ENCODE measurements at places on chromosomes 6 and 20. TPM values are rescaled to one million over a fixed set of nuclear protein-coding genes. Genes with fewer than 3 reads are reported as not detected.

GRCh38 chr6:39758905-39759605 is 33.1 kb upstream of the DAAM2 start:
- DNase-seq: no peak

GRCh38 chr6:118776607-118777549 is 117.1 kb upstream of the ASF1A start:
- no peak for DNase-seq

DNA sequence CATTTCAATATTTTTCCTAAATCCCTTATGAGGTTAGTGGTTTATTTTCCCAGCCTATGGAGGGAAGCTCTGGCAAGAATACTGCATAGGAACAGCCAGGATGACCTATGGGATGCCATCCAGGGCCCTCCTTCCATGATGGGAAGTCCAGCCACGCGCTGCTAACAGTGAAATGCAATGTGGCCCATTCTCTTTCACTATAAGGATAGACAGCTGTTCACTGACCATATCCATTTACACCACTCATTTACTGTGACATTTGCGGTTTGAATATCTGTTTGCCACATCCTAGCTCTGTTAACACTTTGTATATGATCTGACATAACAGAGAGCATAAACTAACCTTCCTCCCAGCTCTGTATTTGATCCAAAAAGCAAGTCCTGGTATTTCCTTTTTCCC is 471.7 kb downstream of the CBLN4 start:
- no peak for DNase-seq

GRCh38 chr20:4112481-4113421 is 97.4 kb upstream of the RNF24 start:
- DNase-seq: no peak

DNA sequence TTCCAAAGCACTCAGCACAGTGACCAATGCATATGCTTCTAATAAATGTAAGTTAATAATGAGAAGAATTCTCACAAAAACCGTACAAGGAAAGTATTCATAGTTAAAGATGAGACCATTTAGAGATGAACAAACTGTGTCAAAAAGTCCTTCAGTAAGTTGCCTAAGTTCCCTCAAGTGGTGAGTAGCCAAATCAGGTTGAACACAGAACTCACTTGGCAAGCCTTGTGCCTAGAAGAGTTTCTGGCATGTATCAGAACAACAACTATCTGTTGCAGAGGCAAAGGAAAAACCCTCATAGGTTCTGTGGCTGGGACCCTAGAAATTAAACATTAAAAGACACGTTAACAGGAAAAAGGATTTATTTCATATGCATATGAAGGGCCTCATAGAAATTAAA is 129.6 kb upstream of the DOK5 start:
- DNase-seq: no peak

Gene FKBP1C
- total RNA-seq: 0.89 TPM

Gene BFSP1
- total RNA-seq: 4.8 TPM

Gene PRICKLE4
- 4.9 TPM for total RNA-seq

Gene TAP2
- 5.1 TPM for total RNA-seq

Gene SEL1L2
- total RNA-seq: not detected
